ENCODE measurements at places on chromosomes 7 and 10. TPM values are rescaled to one million over a fixed set of nuclear protein-coding genes. Genes with fewer than 3 reads are reported as not detected.
A peak's percentile ranks its signal among the peaks of the same experiment; 100 is the strongest.

KLHL7 gene
- 1.2 TPM for total RNA-seq

NFE2L3 gene
- total RNA-seq = 10.0 TPM

CLDN3 gene
- not detected for total RNA-seq

C10orf62 gene
- not detected for total RNA-seq

HOXA2 gene
- 36.5 TPM for total RNA-seq

DNA sequence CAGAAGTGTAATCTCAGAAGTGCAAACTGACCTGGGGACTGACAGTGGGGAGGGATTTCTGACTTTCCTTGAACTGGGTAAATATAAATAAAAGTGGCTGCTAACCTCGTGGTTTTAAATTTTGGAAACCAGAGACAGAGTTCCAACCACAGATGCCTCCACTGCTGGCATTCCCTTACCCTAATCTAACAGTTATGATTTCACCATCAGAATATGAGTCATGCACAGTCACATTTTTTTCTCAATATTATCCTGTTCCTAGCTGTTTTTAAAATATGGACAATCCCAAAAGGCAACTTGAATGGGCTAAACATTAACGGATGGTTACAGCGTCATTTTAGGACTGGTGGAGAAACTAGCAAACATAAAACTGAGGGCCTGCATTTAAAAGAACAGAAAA lies 264.3 kb upstream of the INHBA start:
- H3K4me3 ChIP-seq = no peak overlapping the region
- peaks cover 20% of the 10 kb centered on the region for H3K36me3 ChIP-seq
- H3K4me1 ChIP-seq = no peaks in the 10 kb centered on the region
- no peaks in the 10 kb centered on the region for H3K27me3 ChIP-seq
- DNase-seq = no peak

- H3K27ac ChIP-seq = no peak overlapping the region
- no peak overlapping the region for H3K4me3 ChIP-seq
- no peaks in the 10 kb centered on the region for H3K36me3 ChIP-seq
- no peaks in the 10 kb centered on the region for H3K27me3 ChIP-seq
- peaks cover 3% of the 10 kb centered on the region for H3K4me1 ChIP-seq
Measured at GRCh38 chr7:116710764-116711452, 38.9 kb downstream of the MET start.

DNA sequence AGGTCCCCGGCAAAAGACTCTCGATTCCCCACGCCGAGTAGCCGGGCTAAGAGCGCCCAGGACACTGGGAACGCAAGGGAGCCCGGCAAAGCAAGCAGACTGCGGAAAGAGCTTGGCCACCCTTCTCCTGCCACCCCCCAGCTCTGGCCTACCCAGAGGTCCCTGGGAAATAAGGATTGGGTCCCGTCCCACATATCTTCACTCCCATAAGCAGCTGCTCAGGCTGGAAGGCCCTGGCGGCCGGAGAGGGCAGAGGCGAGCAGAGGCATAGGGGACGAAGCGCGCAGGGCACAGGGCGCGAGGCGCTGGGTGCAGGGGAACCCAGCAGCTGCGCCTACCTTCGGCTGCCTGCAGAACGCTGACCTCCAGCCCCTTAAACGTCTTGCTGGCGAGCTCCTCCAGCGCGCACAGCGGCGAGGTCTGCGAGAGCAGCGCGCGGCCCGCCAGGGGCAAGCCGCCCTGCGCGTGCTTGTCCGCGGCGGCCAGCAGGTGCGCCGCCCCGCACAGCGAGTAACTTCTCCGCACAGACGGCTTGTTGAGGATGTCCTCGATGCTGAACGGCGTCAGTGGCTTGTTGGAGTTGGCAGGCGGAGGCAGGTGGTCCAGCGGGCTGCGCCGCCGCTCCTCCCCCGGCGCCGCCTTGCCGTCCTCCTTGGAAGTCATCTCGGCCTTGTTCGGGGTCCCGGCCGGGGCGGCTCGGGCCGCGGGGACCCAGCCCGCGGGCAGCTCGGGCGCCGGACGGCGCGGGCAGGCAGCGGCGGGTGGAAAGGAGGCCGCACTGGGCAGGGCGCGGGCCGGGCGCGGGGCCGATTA lies 904 bp downstream of the LBX1 start:
- H3K36me3 ChIP-seq = no peaks in the 10 kb centered on the region
- H3K27ac ChIP-seq = no peak overlapping the region
- peaks cover 45% of the 10 kb centered on the region for H3K4me1 ChIP-seq
- no peak for DNase-seq
- H3K4me3 ChIP-seq = peak overlapping the region; percentile 43

DNA sequence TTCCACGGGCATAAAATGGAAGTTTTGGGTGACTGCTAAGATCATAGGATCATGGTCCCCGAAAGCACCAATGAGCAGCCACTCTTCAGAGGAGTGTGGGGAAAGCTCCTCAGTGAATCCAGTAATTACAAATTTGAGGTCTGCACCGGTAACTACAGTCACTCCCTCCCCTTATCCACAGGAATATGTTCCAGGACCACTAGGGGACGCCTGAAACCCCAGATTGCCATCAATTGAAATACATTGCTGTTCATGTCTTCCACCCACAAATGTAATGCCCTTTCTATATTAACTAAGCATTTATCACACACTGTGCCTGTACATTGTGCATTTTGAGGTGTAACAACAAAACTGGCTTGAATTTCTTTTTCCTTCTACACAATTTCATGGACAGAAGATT lies 447.9 kb upstream of the PFKP start:
- H3K4me3 ChIP-seq = no peak overlapping the region
- H3K27me3 ChIP-seq = no peaks in the 10 kb centered on the region
- no peaks in the 10 kb centered on the region for H3K4me1 ChIP-seq

DNA sequence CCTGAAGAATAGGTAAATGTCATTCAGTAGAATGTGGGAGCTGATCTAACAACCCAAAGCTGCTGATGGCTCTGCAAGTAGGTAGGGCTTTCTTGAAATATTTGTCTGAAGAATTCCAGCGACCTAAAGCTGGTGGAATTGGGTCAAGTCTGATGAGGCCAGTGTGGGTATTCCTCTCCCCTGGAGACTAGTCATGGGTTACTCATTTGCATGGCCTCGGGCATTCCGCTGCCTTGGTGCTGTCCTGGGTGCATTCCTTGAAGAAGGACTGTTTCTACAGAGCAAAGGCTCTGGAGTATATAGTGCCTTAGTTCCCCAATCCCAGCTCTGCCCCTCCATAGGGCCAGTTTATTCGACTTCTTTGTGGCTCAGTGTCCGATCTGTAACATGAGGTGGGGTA lies 19.2 kb downstream of the PDK4 start:
- no peaks in the 10 kb centered on the region for H3K36me3 ChIP-seq
- H3K27me3 ChIP-seq = no peaks in the 10 kb centered on the region
- H3K27ac ChIP-seq = no peak overlapping the region
- H3K4me1 ChIP-seq = no peaks in the 10 kb centered on the region
- no peak for DNase-seq

- H3K4me3 ChIP-seq = no peak overlapping the region
- no peak overlapping the region for H3K27ac ChIP-seq
- DNase-seq = no peak
- peaks cover 52% of the 10 kb centered on the region for H3K36me3 ChIP-seq
Measured at GRCh38 chr7:38220452-38220851, 42.4 kb downstream of the STARD3NL start.

Measured in ascending aorta (tissue), 2 donors.